ENCODE measurements at places on chromosomes 2 and 18.

DNA sequence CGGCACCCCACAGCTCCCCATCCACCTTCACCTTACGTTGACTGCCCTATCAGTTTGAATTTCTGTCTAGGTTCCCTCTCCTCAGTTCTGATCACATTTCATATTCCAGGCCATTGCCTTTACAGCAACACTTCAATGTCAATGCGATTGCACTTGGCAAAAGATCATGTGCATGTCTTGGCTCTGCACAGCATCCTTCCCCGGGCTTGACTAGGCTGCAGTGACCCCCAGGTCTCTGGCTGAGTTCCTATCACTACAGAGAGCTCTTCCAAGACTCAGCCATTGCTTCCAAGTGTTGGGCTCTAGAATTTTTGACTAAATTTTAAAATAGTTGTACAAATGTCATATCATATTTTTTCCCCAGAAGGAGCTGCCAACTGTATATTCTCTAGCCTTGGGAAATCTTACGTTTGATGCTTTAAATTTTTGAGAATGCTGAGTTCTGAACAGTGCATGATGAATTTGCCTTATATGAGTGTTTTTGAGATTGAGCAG lies 103.8 kb upstream of the NEDD4L start:
- DNase-seq = no peak

- DNase-seq = no peak
These were observed 21.4 kb upstream of the MTA3 start for GRCh38 chr2:42547014-42547413.

DNA sequence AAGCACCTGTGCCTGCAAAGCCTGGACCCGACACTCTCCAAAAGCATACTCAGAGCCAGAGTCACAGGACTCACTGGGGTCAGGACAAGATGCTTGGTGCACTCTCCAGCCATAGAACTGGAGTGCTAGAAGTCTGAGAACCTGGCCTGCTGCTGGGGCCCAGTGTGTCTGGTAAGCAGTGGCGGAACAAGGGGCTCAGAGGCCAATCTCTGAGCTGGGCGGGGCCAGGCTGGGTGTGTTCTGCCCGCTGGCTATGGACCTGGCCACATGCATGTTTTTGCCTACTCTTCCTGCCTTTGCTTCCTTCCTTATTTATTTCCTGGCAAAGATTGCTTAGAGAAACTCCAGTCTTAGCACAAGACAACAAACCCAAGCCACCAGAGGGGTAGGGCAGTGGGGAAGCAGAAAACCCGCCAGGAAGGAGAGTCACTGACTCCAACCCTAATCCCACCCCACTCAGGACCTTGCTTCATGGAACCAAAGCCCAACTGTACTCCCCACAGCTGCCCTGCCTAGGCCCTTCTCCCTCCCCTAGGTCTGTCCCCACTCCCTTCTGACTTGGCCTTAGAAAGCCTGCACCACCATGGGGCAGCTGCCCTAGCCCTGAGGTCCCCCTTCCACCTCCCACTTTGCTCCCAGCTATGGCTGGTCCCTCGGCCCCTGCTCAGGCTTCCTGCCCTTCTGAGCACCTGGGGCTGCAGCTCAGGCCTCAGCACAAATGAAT lies 315.5 kb downstream of the CELF4 start:
- no peak for DNase-seq

GRCh38 chr18:35026407-35027061 lies 14.7 kb upstream of the MAPRE2 start:
- DNase-seq = no peak

GRCh38 chr2:12716032-12716281 lies 779 bp upstream of the TRIB2 start:
- DNase-seq = peak; percentile 83

DNA sequence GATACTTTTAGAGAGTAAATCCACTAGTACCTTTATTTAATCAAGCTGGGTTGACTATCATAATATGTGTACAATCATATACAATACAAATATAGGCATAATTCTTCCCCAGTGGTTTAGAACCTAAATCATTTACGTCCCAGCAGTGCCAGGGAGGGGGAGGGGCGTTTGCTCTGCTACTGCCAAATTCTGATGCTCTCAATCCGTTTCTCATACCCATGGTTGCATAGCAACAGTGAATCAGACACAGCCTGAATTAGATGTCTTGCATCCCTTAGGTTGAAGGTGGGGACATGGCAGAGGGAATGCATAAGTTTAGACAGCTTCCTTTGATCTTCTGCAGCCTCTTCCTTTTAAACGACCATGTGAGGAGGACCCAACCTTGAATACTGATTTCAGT lies 135.4 kb downstream of the ABCA12 start:
- DNase-seq = no peak

DNA sequence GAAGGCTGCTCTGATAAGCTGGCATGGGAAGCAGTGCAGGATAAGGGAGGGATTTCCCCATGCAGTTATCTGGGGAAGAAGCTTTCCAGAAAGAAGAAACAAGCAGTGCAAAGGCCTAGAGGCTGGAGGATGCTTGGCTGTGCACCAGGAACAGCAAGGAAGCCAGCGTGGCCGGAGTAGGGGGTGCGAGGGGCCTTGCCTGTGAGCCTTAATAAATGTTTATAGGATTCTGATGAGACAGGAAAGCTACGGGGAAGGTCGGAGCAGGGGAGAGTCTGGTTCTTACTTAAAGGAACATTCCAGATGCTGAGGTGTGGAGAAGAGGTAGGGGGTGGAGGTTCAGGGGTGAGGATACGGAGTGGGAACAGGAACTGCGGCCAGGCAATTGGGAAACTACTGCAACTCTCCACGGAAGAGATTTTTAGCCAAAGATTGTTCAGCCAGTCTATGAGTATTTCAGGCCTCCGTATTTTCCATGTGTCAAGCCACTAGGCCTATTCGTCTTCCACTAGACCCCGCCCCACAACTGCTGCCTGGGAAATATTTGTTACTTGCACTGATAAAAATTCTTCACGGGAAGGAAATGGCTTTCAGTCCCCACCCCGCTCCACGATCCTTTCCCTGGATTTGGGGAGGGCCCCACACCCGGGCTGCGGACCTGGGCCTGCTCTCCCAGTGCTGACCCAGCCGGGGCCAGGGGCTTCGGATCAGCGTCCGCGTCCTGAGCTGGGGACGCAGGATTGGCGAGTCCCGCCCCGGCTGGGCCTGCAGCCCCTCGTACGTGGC lies 516 bp downstream of the EIF2AK2 start:
- peak; percentile 31 for DNase-seq

DNA sequence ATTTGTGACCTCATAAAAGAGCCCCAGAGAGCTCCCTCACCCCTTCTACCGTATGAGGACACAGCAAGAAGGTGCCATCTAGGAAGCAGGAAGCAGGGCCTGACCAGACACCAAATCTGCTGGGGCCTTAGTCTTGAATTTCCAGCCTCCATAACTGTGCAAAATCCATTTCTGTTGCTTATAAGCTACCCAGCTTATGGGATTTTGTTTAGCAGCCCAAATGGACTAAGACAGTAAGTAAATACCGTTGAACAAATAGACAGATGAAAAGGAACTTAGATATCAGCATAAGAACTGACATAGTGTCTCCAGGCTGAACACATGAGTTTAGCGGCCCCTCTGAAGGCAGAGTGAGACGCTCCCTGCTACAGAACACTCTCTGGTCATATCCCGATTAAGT lies 130.9 kb downstream of the UXS1 start:
- DNase-seq = no peak

DNA sequence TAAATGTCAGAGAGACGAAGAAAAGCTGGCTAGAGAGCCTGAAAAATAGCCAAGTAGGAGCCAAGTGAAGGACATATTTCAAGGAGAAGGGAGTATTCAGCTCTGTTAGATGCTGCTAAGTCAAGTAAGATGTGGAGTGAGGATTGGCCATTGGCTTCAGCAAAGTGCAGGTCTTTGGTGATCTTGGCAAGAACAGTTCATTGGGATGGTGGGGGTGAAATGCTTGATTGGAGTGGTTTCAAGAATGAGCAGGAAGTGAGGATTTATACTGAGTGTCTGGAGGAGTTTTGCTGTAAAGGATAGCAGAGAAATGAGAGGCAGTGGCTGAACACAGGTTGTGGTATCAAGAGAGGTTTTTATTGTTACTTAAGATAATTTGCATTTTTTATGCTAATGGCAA lies 139.7 kb downstream of the PRPF40A start:
- DNase-seq = no peak

DNA sequence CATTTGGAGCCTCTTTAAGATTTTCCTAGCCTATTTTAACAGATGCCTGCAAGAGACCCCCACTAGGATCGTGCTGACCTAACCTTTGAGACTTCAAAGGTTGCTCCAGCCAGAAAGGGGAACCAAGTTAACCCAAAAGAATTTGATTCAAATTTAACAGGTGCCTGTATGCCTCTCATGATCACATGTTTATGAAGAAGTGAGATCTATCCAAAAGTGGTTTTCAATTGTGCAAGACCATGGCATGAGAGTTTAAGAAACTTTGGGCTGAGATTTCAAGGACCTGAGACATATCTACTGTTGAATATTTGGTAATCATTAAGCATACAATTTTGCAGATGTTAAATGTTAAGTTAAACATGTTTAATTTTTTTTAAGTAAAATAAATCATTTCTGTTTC lies 1.3 kb upstream of the RSAD2 start:
- DNase-seq = no peak

DNA sequence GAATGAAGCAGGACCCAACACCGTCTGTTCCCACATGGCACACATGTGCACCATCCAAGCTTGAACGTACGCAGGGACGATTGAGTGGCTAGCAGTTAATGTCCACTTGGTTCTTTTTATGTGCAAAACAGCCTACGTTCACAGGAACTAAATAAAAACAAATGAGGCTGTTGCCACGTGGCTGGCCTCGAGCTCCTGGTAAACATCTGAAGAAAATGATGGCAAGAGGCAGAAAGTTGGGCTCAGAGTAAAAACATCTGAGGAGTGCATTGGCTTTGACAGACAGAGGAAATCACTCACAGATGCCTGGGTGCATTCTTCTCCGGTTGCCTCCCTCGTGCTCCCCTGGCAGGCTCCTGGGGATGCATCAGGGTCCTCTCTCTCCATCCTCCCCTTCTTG lies 177.9 kb downstream of the NRP2 start:
- DNase-seq = no peak

DNA sequence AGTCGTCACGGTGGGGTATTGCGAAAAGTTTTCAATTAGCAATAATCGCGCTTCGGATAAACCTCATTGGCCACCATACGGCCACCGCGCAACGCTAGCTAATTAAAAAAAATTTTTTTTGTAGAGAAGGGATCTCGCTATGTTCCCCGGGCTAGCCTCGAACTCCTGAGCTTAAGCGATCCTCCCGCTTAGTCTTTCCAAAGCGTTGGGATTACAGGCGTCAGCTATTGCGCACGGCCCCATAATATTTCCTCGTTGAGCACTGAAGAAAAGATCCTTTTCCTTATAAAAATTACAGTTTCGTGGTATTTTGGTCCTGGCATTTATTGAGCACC lies 759 bp upstream of the ACTR1B start:
- no peak for DNase-seq

DNA sequence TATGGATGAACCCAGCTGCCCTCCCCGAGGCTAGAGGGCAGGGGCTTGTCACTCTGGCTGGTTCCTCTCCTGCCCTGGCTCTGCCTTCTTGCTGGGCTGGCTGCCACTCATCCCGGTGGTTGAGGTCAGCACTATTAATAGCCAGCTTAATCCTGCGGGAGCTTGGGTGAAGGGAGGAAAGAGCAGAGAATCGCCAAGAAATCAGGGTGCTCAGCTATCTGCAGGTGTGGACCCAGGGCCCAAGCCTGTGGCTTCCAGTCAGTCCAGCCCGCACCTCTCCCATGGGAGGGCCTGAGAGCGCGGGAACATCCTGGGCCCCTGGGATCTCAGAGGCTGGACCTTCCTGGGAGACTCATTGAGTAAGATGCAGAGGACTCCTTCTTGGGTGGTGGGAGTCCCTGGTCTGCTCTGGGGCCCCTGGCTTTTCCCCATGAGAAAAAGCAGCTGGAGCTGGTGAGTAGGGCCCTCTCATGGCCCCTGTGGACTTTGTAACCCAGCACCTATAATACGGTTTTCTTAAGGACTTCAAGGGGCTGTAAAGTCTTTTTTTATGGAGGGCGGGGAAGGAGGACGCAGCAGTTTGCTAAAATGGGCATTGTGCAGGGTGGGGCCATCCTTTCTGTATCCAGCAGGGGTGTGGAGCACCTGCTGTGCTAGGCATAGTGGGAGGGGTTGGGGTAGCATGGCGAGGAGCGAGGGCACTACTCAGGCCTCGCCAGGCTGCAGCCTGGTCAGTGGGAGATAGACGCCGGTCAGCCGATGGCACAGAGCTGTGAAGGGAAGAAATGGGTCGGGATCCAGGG lies 27.4 kb upstream of the CNNM3 start:
- no peak for DNase-seq

- no peak for DNase-seq
These were observed 246.8 kb downstream of the CDH20 start for GRCh38 chr18:61580046-61580445.

DNA sequence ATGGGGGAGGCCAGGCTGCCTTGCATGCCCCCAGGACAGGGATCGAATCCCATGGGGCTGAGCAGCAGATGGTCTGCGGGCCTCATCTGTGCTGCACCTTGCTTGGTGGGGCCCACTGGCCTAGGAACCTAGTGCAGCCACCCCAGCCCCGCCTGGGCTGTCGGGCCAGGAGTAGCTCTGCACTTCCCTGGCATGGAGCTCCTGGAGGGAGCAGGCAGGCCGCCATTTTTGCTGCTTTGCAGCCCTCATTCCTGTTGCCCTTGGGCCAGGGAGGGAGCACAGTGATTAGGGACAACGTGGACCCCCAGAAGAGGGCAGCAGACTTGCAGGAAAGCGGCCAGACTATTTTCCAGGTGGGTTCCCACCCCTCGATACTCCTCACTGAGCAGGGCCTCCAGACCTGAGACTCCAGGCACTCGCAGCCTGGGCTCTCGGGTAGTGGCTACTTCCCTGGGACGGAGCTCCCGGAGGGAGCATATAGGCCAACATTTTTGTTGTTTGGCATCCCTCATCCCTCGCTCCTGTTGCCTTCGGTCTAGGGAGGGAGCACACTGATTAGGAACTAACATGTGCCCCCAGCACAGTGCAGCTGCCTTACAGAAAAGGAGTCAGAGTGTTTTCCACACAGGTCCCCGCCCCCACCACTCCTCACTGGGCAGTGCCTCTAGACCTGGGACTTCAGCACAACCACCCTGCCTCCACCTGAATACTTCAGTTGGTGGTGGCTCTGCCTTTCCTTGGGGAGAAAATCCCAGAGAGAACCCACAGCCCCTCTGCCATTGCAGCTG lies 99.5 kb downstream of the MAIP1 start:
- DNase-seq = no peak

- no peak for DNase-seq
These were observed 517.0 kb downstream of the SLC4A3 start for GRCh38 chr2:220144411-220144810.

DNA sequence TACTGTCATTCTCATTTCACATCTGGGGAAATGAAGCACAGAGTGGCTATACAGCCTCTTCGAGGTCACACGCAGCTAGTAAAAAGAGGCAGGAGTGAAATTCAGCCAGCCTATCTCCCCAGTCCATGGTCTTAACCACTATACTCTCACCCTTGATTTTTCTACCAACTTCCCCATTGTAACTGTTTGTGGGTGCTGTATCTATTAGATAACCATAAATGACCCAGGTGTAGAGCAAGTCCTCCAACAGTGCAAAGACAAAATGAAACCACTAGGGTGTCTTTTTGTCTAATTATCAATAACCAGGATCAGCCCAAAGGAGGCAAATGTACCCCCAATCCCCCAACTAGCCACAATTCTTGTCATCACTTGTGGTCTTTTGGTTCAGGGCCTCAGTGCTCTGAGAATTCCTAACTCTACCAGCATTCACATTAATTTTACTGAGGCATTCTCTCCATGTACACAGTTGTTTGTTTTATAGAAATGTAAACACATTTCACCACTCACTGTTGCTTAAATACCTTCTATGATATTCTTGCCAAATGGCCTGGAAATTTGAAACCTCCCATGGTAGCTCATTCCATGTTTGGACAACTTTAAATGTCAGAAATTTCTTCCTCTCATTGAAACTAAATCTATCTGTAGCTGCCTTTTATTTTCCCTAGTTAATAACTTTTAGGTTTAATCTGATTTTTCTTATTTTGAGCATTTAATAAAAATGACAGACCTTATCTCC lies 58.7 kb downstream of the SLC40A1 start:
- no peak for DNase-seq
